Spinal cord (tissue), 10 donors: ENCODE measurements at places on chromosomes 5 and 9. TPM values are rescaled to one million over a fixed set of nuclear protein-coding genes. Genes with fewer than 3 reads are reported as not detected.

Gene C1QTNF2
- 5.6 TPM for polyA plus RNA-seq

Gene PCDHGB5
- polyA plus RNA-seq = 33.5 TPM

Gene PCDHB2
- 10.8 TPM for polyA plus RNA-seq

Gene DND1
- 2.4 TPM for polyA plus RNA-seq

Gene KCTD16
- polyA plus RNA-seq = 5.1 TPM

Gene PPWD1
- polyA plus RNA-seq = 49.7 TPM

Gene SLC46A2
- polyA plus RNA-seq = 0.14 TPM

Gene CCL27
- polyA plus RNA-seq = 1.0 TPM

Gene CBY3
- polyA plus RNA-seq = 2.3 TPM

Gene OMD
- polyA plus RNA-seq = 21.7 TPM

Gene TRIM7
- 6.4 TPM for polyA plus RNA-seq
